ENCODE measurements at places on chromosomes 11 and 22.

DNA sequence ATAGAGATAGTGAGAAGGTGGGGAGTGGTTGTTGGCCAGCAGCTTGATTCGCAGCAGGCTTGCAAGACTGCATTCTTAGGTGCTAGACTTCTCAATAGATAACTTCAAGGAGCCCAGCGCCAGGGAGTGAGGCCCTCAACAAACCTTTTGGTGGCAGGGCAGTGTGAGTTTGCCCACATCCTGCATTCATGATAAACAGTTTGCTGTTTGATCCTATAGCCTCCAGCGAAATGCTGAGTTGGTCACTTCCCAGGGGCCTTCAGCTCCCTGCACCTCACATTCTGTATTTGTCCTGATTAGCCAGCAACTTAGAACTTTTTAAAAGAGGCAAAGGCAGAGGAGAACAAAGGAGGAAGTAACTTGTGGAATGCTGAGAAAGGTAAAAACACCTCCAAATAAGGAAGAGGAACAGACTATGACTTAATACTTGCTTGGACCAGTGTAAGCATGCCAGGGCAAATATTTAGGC, 25.1 kb downstream of the OR10A6 start:
- DNase-seq = no peak

DNA sequence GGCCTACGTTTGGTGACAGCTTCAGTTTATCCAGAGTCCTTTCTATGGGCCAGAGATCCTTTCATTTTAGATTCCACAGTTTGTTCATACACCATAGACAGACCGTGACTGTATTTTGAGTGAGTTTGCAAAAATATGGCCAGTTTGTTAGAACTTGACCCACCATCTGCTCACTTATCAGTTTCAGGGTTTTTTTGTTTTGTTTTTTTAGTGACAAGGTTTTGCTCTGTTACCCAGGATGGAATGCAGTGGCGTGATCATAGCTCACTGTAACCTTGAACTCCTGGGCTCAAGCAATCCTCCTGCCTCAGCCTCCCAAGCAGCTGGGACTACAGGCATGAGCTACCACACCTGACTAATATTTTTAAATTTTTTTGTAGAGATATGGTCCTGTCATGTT, 9.1 kb upstream of the CKAP5 start:
- DNase-seq = no peak

- no peak for DNase-seq
Measured at GRCh38 chr22:48576333-48577013, 1251.2 kb downstream of the BRD1 start.

- no peak for DNase-seq
Measured at GRCh38 chr22:50031189-50032091, 18.9 kb upstream of the IL17REL start.

DNA sequence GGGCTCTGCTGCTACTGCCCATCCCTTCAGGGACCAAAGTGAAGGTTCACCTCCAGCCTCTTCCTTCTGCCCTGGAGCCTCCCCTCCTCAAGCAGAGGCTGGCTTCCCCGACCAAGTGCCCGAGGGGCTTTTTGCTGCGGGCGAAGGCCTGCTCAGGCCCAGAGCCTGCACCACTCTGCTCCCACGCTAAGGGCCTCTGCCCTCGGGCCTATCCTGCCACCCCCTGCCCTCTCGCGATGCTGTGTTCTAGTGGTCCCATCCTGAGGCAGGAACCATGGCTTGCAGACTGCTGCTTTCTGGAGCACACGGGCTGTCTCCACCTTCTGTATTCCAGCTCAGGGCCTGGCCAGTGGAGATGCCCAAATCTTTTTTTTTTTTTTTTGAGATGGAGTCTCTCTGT, 8.9 kb upstream of the TNFRSF13C start:
- no peak for DNase-seq

DNA sequence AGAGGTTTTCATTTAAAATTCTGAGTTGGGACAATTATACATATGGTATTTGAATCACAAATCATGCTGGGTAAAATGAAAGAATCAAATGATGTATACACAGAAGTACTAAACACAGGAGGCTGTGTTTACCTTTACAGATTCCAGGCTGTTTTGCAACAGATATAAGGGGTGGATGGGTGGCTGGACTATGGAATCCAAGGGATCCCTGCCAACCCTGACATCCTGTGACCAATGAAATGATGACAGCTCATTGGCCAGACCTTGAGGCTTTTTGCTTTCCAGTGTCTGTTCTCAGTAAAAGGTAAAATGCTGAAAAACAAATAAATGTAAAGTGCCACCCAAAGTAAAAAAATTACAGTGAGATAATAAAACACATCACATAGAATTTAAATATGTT, 3.3 kb upstream of the DDI1 start:
- DNase-seq = peak; percentile 62

GRCh38 chr11:124935548-124936514, at the start of gene HEPACAM:
Gene HEPACAM, minus strand, starts transcription at chr11:124936047. Its CDS starts 41 bp downstream, at chr11:124936006.
- DNase-seq = no peak

GRCh38 chr22:19596680-19597398, 72.6 kb upstream of the CLDN5 start:
- no peak for DNase-seq

GRCh38 chr11:34626393-34626792, 5.5 kb downstream of the EHF start:
- no peak for DNase-seq

DNA sequence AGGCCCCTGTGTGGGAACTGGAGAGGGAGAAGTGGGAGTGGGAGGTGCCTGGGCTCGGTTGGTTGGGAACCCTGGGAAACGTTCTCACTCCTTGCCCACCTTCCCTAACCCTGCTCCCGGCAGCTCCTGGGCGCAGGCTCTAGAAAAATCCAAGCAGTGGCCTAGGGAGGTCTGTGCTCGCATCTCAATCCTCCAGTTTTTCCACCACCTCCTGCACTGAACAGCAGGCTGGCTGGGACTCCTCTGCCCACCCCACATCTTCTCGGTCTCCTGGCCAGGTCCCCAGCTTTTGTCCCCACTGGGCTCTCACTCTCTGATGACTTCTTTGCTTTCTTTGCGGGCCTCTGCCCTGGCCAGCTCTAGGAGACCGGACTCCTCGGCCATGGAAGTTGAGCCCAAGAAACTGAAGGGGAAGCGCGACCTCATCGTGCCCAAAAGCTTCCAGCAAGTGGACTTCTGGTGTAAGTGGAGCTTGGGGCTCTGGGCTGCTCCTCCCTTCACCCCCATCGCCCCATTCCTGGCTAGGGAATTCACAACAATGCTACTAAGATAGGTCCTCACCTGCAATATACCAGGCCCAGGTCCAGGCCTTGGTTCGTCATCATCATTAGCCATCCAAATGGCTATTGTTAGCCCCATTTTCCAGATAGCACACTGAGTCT, 35.6 kb downstream of the PRDM11 start:
- no peak for DNase-seq

DNA sequence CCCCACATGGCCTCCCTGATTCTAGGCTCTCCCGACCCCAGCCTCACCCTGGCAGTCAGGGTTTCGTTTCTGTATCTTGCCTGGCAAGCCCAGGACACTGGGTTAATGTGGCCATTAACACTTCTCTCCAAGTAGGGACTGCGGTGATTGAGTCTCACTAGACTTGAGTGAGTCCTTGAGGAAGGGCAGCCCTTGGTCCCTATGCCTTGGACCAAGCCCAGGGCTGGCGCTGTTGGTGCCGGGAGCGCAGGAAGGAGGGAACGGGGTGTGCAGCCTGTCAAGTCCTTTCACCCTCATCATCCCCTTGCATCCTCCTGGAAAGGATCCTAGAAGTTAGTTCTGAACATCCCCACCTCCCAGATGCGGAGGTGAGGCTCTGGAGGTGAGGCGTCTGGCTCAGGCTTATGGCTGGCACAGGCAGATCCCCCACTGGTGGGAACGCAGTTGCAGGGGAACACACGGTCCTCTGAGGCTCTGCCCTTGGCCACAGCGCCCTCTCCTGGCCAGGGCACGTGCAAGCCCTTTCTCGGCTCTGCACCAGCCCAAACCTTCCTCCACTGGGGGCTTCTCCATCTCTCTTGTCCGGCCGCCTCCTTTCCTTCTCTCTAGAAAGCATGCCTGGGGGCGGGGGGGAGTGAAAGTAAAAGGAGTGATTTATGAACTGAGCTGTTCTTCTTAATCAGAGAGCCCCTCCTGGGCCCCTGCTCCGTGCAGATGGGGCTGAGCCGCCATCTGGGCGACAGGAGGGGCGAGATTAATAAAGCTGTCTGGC, 56.7 kb downstream of the TP53I11 start:
- DNase-seq = peak; percentile 46

- no peak for DNase-seq
Measured at GRCh38 chr11:6693342-6694228, 10.4 kb upstream of the MRPL17 start.

DNA sequence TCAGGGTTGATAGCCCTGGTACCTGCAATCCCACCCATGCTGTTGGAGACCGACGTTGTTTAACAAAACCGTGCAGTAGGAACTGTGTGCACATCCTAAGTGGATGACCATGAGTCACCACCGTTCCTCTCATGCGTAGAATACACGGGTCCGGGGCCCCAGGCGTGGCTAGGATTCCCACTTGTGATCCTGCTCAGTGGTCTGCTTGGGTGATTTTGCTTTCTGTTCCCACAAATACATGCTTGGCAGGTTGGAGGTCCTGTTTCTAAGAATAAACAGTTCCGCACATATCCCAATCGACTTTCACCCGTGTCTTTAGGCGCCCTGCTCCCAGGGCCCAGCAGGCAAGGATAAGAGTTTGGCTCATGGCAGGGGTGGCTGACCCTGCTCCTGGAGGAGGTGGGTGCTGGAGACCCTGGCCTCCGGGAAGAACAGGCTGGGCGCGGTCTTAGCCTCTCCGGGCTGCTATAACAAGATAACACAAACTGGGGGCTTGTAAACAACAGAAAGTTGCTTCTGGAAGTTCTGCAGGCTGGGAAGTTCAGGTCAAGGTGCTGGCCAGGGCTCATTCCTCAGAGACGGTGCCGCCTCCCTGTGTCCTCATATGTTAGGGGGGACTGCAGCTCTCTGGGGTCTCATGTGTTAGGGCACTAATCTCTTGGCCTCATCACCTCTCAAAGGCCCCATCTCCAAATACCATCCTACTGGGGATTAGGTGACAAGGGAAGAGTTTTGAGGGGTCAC, 1028.3 kb downstream of the BRD1 start:
- no peak for DNase-seq

DNA sequence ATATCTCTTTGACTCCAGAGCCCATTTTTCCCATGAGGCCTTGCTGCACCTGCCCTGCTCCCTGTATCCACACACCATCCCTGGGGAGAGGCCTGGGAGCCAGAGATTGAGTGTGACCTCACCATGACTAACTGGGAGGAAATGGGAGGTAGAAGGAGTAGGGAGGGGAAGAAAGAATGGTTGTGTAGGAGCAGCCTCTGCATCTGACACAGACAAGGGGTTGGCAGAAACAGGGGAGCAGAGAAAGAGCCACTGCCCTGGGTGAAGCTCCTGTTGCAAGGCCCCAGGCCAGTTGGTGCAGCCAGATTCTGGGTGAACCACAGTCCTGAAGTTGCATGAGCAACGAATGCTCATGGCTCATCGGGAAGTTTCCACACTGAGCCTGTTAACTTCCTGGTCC, 32.4 kb downstream of the POU2F3 start:
- no peak for DNase-seq

DNA sequence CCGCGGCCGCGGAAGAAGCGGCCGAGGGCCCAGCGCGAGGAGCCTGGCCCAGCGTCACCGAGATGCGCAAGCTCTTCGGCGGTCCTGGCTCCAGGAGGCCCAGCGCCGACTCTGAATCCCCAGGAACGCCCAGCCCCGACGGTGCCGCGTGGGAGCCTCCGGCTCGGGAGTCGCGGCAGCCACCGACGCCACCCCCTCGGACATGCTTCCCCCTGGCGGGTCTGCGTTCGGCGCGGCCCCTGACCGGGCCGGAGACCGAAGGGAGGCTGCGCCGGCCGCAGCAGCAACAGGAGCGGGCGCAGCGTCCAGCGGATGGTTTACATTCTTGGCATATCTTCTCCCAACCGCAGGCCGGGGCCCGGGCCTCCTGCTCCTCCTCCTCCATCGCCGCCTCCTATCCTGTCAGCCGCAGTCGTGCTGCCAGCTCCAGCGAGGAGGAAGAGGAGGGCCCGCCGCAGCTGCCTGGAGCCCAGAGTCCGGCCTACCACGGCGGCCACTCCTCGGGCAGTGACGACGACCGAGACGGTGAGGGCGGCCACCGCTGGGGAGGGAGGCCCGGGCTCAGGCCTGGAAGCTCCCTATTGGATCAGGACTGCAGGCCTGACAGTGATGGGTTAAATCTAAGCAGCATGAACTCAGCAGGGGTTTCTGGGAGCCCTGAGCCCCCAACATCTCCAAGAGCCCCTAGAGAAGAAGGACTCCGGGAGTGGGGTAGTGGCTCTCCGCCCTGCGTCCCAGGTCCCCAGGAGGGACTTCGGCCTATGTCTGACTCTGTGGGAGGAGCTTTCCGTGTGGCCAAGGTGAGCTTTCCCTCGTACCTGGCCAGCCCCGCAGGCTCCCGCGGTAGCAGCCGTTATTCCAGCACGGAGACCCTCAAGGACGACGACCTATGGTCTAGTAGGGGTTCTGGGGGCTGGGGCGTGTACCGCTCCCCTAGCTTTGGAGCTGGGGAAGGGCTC, 1.2 kb downstream of the ARHGEF17 start:
- peak; percentile 90 for DNase-seq

DNA sequence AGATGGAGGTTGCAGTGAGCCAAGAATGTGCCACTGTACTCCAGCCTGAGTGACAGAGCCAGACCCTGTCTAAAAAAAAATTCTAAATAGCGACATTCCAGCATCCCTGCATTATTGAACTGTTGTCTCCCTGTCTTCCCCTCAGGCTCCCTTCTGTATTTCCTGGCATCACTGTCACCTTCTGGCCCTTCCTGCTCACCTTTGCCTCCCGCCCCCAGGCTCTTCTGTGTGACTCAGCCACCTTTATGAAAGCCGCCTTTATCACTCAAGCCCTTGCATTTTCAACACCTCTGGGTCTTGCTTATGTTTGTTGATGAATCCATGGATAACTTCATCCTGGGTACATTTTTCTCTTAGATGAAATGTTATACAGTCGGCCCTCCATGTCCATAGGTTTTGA, 21.1 kb downstream of the UBASH3B start:
- DNase-seq = no peak

DNA sequence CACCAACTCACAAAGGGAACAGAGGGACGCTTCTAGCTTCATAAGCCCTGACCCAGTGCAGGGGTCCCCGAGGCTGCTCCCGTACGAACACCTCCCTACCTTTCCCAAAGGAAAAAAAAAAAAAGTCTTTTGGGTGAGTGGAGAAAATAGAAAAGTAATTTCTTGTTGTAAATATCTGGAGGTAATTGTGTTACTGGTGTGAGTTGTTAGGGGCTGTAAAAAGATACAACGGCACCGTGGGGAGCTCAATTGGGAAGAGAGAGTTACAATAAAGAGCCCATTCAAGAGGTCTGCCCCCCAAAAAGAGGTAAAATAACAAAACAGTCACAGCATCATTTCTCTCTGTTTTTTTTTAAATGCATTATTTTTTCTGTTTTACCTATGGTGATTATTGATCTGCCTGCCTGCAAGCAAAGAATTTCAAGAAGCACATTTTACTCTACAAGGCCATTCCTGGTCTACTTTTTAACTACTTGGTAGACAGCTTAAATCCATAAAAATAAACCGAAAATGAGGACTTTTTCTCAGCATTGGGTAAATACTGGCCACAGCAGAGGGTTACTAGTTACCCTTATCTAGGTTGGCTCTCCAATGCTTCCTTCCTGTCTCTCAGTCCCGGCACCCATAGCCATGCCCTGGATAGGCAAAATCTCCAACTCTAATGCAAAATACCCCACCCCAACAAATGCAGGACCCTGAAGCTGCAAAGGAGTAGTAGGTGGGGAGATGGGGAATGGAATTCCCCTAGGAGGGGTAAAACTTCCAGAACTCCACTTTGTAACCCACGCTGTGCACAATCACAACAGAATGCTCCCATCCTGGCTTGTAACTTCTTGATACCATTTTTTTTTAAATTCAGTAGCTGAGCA, 3.1 kb downstream of the PAX6 start:
- DNase-seq = no peak
